Activated CD4-positive, alpha-beta T cell treated with anti-CD3 and anti-CD28 coated beads, Interleukin-2, amount 50 U/mL, for 16 hours (primary cell): ENCODE measurements at places on chromosomes 1 and 21.

- DNase-seq: no peak
Observed at GRCh38 chr1:235450433-235450832, 53.8 kb downstream of the B3GALNT2 start.

GRCh38 chr1:224820341-224820740 lies 109.1 kb upstream of the DNAH14 start:
- no peak for DNase-seq

DNA sequence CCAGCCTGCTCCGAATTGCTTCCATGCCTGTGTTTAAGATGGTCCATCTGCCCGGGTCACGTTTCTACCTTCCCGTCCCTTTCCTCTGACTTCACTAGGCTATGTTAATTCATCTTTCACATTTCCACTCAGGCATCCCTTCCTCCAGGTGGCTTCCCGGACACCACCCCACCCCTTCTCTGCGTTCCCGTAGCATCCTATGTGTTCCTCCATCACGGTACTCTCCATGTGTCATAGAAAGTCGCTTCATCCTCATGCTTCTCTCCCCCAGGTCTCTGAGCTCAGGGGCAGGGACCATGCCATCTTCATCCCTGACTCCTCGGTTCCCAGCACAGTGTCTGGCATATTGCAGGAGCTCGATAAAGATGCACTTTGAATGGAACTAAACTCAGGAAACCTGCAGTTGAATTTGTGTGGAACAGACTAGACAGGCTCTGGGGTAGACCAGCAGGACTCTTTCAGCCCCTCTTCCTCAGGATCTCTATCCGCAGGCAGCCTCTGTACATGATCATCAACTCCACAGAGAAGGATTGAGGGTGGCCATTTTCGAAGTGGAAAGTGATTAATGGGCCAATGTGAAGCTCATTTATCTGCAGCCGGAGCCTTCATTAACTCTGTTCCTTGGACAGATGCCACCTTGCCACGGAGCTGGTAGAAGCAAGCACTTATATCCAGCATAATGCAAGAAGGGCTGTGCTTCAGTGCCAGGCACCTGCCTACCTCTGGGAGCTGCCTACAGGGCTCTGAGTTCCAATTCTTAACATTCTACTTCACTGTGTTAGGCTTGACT lies 9.1 kb downstream of the C1orf226 start:
- DNase-seq: no peak

- DNase-seq: no peak
Observed at GRCh38 chr21:43902441-43902840, 37.4 kb downstream of the AGPAT3 start.

- no peak for DNase-seq
Observed at GRCh38 chr1:77014073-77014788, 147.0 kb downstream of the ST6GALNAC5 start.
